OCI-M1 (cell line): ENCODE measurements at places on chromosomes 11 and 22.

DNA sequence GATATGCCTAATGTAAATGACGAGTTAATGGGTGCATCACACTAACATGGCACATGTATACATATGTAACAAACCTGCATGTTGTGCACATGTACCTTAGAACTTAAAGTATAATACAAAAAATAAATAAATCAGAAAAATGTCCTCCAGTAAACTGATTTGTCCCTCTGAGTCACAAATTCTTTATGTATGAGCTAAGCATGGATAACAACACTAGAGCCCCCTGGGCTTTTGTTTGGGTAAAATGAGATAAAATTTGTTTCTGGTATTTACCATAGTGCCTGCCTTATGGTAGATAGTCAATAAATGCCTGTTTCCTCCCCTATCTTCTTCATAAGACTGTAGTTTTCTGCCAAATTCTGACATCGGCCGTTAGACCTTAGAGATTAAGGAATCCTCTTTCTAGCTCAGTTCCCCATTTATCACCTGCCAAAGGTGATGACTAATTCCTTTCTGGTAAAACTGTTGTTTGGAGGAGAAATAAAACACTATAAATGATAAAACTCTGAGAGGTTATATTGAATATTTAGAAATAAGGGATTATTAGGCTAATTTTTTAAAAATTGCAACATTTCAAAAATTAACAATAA, 43.6 kb upstream of the LUZP2 start:
- DNase-seq = peak; percentile 17

GRCh38 chr11:75267171-75267970, 26.8 kb downstream of the TPBGL start:
- no peak for DNase-seq

GRCh38 chr11:1196516-1197391, 26.1 kb upstream of the MUC5B start:
- DNase-seq = no peak

GRCh38 chr11:3104961-3105790, 48.0 kb upstream of the CARS1 start:
- DNase-seq = no peak

DNA sequence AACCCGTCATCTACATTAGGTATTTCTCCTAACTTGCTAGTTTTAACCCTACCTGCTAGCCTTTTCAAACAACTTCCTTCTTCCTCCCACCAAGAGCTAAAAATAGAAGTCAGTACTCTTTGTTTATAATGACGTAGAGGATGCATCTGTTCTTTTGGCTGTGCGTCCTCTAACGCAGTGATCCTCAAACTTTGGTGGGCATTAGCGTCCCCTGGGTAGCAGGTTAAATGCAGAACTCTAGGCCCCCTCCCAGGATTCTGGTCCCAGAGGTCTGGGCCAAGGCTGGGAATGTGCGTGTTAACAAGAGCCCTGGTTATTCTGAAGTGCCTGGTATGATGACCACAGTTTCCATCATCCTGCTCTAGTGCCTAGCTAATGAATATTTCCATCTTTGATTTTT, 67.6 kb downstream of the BARX2 start:
- DNase-seq = no peak

DNA sequence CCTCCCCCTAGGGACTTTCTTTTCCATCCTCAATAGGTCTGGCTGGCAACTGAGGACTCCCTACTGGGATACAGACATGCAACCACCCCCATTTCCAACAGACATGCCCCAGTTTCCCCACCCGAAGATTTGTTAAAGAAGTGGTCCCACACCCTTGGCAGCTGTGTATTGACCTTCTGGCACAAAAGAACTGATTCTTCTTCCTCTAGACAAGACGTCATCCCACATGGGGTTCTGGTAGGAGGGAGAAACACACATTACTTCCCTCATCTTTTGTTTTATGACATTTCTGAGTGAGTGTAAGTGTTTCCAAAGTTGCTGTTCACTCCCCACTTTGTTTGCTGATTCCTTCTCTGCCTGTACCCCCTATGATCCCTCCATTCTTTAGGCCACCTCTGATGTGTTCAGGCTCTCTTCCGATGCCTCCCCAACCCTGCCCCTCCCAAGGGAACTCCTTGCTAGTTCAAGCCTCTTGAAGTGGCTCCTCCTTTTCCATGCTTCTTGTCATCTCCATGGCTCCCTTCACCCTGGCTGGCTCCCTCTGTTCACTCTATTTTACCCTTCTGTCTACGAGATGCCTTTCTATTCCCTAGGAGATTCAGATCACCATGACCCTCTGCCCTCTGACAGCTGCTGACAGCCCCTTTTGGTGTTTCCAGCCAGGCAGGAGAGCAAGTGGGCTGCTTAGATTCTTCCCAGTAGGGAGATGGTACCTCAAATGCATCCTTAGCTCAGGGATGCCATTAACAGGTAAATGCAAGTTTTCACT, 4.3 kb downstream of the KIRREL3 start:
- DNase-seq = no peak

- no peak for DNase-seq
Observed at GRCh38 chr22:22397292-22397870, 111.2 kb downstream of the ZNF280B start.

GRCh38 chr11:65585396-65586246, 9.8 kb downstream of the EHBP1L1 start:
- no peak for DNase-seq

DNA sequence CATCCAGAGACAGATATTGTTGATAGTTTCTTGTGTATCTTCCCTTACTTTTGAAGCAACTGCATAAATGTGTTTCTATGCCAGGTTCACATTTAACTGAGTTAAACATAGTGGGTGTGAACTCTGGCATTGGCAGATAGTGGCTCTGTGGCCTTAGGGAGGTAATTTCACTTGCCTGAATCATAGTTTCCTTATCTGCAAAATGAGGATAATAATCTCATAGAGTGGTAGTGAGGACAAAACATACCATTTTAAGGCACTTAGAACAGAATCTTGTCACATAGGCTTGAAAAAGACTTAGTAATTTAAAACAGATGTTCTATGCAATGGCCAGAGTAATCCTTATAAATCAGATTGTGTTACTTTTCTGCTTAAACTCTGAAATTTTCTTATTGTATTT, 56.4 kb upstream of the SYN3 start:
- peak; percentile 8 for DNase-seq

DNA sequence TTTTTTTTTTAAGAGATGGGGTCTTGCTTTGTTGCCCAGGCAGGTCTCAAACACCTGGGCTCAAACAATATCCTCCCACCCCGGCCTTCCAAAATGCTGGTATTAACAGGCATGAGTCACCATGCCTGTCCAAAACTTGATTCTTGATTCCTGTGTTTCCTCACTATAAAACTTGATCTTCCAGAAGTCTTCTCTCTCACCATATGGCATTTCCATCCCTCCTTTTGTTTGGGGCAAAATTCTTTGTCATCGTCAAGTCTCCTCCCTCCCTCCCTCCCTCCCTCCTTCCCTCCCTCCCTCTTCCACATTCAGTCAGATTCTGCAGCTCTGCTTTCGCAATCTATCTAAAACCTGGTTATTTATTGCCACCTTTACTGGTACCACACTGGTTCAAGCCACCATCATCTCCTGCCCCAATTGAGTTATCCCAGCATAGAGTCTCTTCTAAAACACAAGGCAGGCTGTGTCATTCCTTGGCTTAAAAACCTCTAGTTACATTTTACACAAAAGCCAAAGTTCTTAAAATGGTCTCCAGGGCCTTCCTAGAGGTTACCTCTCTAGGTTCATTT, 65.0 kb upstream of the HORMAD2 start:
- DNase-seq = no peak

- no peak for DNase-seq
Observed at GRCh38 chr11:86442827-86443226, 68.1 kb downstream of the CCDC81 start.
